ENCODE measurements at places on chromosomes 3 and 15. TPM values are rescaled to one million over a fixed set of nuclear protein-coding genes. Genes with fewer than 3 reads are reported as not detected.

Gene NEK11
- polyA plus RNA-seq, result 19.3 TPM

GRCh38 chr3:31831591-31831990 lies 149.5 kb downstream of the OSBPL10 start:
- DNase-seq, result no peak

- DNase-seq, result no peak
These were observed 20.9 kb downstream of the PLCL2 start for GRCh38 chr3:16905704-16906103.

Gene CYP19A1
- 0.14 TPM for polyA plus RNA-seq

- no peak for DNase-seq
These were observed 20.7 kb upstream of the KLF13 start for GRCh38 chr15:31305796-31306425.

Gene CPNE9
- not detected for polyA plus RNA-seq

Gene CX3CR1
- polyA plus RNA-seq, result 4.1 TPM

DNA sequence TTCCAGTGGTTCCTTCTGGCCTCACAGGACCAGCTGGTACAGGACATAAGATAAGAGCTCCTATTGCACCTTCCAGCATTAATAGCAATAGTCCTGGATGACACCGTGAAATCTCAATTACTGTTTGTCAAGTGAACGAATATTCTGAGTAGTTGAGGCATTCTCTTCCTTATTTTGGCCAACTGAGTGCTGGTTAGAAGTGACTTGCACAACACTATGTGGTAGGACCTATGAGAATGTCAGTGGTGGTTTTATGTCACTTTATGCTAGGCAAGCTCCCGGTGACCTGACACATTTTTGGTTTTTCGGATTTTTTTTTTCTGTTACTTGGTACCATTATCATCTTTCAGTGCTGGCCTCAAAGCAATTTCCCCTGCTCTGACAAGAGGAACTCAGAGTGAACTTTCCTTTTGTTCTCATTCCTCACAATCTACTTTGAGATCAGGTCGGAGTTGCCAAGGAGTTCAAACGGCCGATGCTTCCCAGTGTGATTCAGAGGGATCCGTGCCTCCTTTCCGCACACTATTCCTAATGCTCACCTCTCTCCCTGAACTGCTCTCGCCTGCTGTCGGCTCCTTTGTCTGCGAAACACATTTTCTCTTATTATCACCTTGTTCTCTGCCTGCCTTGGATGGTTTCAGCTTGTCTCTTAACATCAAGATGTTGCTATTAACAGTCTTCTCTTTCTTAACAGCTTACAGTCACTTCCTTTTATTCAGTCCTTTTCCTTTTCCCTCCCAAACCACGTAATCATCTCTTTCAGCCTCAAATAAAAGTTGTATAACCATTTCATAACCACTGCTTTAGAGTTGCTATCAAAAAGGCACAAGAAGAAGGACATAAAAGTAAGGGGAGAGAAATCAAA lies 35.8 kb downstream of the QTRT2 start:
- no peak for DNase-seq

Gene C3orf49
- polyA plus RNA-seq, result not detected

Gene MOBP
- 0.20 TPM for polyA plus RNA-seq

- DNase-seq, result no peak
These were observed 257.7 kb upstream of the UBE2E1 start for GRCh38 chr3:23547905-23548650.

DNA sequence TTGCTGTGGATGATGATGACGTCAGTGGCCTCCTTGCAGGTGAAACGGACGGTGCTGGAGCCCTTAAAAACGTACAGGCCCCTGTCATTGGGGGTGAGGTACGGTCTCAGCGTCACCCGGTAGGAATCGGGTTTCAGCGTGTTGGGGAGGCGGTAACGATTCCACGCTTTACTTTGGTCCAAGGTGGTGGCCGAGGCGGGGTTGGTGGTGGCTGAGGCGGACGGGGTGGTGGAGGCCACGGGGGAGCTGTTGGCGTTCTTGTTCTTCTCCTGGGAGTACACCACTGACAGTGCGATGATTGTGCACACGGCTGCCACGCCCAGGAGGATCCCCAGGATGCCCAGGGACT lies 8.5 kb downstream of the ANPEP start:
- DNase-seq, result no peak

DNA sequence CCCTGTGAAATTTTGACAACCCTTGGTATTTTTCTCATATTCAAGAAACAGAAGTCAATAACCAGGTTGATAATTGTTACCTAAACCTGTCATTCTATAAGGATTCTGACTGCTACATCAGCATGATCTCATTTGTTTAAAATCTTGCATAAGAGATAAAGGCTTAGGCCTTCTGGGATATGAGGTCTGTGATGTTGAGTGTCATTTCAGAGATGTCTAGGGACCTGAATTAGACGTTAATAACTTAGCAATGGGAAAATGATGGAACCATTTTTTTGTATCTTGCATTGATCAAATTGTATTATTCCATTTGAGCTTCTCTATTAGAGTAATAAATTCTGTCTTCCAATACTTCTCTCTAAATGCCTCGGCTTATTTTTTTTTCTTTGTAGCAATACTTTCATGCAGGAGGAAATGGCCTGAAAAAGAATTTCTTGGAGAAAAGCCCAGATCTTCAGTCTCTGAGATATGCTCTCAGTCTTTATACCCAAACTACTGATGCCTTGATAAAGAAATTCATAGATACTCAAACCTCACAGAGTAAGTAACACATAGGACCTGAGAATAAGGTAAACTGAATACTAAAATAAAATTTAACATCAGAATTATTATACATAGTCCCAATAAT lies 589.3 kb downstream of the UNC13C start:
- DNase-seq, result no peak

Gene KIF15
- polyA plus RNA-seq, result 22.0 TPM

DNA sequence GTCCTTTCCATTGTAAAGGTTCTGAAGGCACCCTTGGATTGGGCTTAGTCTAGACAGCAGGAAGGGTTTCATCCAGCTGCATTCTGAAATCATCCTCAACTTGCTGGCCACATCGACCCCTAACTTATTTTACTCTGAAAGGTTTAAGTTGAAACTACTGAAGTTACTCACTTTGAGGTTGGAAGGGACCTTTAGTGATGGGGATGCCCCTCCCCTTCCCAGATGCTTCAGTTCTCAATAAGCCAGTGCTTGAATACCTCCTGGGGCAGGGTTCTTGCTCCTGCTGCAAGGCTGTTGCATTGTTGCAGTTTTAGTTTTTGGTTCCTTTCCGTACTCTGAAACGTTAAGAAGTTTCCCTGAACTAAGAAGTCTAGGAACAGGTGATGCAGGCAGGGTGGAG lies 26.4 kb downstream of the FGD5 start:
- DNase-seq, result no peak

DNA sequence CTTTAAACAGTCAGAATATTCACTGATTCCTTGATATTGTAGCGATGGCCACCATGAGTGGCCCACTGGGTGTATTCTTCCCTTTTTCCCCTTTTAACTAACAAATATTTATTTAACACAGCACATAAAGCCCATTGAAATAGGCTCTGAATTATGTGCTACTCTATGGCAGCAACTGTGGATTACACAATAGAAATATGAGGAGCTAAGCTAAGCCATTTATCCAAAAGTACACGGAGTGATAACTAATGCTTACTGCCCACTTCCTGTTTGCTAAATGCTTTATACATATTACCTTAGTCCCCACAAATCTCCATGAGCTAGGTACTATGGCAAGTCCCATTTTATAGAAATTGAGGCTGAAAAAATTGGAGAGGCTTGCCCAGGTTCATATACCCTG lies 17.9 kb downstream of the ILDR1 start:
- no peak for DNase-seq

Gene MESP2
- 0.42 TPM for polyA plus RNA-seq

GRCh38 chr3:161990036-161990435 lies 493.4 kb downstream of the OTOL1 start:
- no peak for DNase-seq

DNA sequence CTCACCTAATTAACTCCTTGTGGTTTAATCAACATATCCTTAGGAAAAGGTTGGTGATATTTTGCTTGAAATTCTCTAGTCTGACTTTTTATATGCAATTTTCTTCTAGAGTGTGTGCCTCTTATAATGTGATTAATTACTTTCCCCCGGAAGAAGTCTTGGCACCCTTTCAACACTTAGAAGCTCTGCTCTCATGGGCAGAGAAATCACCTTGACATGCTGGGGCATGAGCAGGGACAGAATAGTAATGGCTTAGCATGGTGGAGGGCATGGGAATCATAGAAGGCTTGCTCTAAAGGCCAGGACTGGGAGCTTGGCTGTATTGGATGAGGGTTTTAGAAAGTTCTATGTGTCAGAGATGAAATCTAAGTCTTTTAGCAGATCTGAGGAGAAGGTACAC lies 293.5 kb downstream of the AGBL1 start:
- DNase-seq, result no peak

Gene COL7A1
- 13.8 TPM for polyA plus RNA-seq

DNA sequence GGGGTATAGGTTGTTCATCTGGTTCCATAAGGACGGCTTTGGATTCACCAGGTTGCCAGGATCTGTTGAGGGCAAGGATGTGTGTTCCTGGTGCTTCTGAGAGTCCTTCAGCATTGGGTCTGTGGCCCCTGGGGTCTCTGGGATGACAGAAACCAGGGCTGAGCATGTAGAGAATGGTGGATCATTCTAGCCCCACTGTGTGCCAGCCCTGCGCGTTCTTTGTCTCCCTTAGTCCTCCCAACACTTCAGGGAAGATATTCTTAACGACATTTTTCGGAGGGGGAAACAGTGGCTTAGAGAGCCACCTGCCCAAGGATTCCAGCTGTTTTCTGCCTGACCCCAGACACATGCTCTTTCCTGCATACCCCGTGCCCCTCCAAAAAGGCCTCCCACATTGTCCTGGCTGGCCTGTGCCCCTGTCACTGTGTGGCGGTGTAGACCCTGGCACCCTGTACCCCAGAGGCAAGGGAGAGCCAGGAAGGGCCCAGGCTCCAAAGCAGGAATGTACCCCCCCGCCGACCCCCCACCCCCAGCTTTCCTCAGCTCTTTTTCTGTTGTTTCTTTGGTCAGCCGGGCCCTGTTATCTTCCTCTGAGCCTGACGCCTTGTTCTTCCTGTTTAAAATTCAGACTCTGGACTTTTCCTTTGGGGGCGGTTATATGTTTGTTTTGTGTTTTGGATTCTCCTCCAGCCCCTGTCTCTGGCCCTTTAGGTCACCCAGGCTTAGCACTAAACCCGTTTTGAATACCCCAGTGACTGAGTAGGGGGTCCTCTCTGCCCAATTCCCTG lies 57.8 kb upstream of the SMAD6 start:
- no peak for DNase-seq

Gene DIPK2A
- 36.9 TPM for polyA plus RNA-seq

- DNase-seq, result no peak
These were observed 63.5 kb upstream of the PRR20G start for GRCh38 chr3:127351321-127351720.

Gene TGM4
- polyA plus RNA-seq, result not detected

Gene AP3B2
- 3.4 TPM for polyA plus RNA-seq

Gene LHFPL4
- polyA plus RNA-seq, result 0.13 TPM

DNA sequence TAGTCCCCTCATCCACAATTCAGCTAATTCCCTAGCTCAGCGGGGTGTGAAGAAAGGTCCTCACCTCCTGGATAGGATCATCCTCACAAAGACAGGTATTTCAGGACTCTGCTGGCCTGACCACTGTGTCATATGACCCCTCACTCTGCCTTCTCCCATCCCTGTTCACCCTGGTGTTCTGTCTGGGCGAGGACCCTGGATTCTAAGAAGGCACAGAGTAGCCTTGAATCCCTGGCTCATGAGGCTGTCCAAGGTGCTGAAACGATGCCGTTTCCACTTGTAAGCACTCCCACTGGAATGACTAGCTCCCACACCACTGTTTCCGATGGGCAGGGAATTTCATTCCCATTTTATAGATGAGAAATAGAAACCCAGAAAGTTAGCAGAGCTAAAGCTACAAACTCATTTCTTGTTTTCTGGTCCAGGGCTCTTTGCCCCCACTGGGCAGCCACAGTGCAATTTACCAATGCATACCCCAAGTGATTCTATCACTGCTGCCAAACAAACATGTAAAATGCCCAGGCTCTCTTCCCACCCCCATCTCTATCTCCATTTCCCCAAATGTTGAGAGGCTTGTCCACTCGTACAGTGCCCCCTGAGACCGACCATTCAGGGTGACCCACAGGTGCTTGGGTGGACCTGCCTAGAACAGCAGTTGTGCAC lies 83.2 kb downstream of the RAB11A start:
- peak; percentile 47 for DNase-seq

- DNase-seq, result no peak
These were observed 799 bp downstream of the VPS33B start for GRCh38 chr15:91021516-91022074.

Gene NIPA2
- 59.7 TPM for polyA plus RNA-seq

GRCh38 chr3:45628746-45629145 lies 34.2 kb downstream of the LIMD1 start:
- DNase-seq, result no peak

- no peak for DNase-seq
These were observed 65.5 kb upstream of the HRH1 start for GRCh38 chr3:11088831-11089230.

Measured in left renal cortex interstitium (tissue), 4 donors.